ENCODE measurements at places on chromosomes 3 and 15. TPM values are rescaled to one million over a fixed set of nuclear protein-coding genes. Genes with fewer than 3 reads are reported as not detected.

- DNase-seq, result no peak
These were observed 88.1 kb upstream of the NEO1 start for GRCh38 chr15:72964135-72964534.

- DNase-seq, result no peak
These were observed 35.1 kb upstream of the MLF1 start for GRCh38 chr3:158535918-158536317.

GRCh38 chr3:19267040-19267439 is 118.7 kb downstream of the KCNH8 start:
- DNase-seq, result no peak

The SELENOK gene
- 18.5 TPM for total RNA-seq

DNA sequence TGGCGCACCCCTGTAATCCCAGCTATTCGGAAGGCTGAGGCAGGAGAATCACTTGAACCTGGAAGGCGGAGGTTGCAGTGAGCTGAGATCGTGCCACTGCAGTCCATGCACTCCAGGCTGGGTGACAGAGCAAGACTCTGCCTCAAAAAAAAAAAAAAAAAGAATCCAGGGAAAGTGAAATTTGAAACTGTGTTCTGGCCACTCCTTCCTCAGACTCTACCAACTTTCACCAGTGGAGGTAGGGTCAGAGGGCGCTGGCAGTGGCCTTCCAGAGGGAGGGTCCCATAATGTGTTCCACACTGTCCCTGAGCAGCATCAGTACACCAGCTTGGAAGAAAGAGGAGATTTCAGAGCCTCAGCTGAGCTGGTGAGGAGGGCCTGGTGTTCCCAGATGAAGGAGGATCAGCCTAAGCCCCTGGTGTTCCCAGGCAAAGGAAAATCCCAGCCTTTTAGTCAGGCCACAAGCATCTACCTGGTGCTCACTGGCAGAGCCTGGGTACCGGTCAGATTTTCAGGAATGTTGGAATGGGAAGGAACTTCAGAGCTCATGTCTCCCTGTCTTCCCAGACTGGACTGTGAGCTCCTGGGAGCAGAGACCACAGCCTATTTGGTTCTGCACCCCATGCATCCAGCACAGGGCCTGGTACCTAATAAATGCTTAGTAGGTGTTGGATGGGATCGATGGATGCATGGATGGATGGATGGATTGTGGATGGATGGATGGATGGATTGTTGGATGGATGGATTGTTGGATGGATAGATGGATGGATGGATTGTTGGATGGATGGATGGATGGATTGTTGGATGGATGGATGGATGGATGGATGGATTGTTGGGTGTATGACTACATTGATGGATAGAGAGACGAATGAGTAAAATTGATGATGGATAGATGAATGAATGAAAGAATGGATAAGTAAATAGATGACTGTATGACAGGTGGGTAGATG is 117.9 kb downstream of the CORO2B start:
- no peak for DNase-seq

DNA sequence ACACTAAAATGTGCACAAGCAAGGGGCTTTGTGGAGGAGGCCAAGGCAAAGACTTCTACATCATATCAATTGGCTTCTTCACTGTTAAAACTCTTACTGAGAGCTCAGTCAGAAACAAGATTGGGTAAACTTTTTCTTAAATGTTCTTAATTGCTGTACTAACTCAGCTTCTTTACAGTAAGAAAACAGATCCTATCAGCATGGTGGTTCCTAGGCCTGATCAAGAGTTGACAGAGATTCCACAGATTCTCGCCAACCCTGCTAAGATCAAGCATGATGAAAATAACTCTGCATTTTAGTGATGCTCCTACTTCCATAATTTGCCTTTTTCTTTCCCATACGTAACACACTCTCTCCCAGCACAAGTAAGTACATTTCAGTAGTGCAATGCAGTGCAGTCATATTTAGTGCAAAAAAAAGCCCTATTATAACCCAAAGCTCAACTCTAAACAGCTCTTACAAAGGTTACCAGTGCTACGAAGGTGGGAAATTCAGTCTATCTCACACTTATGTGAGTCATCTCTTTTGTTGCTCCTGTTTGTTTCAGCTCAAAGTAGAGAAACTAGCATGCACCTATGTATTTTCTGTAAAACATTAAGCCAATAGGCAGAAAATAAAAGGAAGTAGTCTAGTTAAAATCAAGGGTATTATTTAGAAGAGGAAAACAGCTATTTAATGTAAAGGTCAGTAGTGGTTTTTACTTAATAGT is 29.9 kb downstream of the TIGIT start:
- no peak for DNase-seq

- no peak for DNase-seq
These were observed 674 bp downstream of the SERP1 start for GRCh38 chr3:150545419-150546225.

- DNase-seq, result no peak
These were observed 5.9 kb upstream of the EDEM1 start for GRCh38 chr3:5181469-5182141.

- DNase-seq, result no peak
These were observed 179.2 kb downstream of the KCNAB1 start for GRCh38 chr3:156299569-156299968.

DNA sequence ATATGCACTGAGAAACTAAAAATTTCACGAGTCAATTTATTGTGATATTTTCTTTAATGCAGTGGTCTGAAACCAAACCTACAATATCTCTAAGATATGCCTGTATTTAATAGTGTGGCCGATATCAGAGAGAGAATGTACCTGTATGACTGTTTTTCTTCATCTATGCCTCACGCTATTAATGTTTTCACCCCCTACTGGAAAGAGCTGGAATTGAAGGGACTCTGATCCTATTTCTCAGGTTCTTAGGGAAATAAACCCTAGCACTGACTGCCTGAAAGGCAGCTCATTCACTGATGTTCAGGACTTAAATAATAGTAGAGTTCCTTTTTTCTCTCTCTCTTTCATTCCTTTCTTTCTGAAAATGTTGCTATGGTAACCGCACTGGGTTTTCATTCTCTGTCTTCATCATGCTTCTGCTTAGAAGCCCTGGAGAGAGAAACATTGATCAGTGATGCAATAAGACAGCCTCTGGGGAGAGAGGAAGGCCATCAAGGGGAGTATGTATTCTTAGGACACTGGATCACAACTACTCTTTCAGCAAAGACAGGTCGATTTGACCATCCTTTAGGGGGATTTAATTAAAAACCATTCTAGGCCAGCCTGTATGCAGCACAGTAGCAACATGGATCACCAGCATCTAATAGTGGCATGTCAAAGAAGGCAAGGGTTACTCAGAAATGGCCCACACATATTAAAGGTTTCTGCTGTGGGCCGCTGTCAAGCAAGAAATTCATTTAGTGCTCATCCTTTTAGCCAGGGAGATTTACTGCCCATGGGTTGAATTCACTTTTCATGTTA is 1135.7 kb downstream of the IGSF11 start:
- DNase-seq, result no peak

The RLBP1 gene
- not detected for total RNA-seq

DNA sequence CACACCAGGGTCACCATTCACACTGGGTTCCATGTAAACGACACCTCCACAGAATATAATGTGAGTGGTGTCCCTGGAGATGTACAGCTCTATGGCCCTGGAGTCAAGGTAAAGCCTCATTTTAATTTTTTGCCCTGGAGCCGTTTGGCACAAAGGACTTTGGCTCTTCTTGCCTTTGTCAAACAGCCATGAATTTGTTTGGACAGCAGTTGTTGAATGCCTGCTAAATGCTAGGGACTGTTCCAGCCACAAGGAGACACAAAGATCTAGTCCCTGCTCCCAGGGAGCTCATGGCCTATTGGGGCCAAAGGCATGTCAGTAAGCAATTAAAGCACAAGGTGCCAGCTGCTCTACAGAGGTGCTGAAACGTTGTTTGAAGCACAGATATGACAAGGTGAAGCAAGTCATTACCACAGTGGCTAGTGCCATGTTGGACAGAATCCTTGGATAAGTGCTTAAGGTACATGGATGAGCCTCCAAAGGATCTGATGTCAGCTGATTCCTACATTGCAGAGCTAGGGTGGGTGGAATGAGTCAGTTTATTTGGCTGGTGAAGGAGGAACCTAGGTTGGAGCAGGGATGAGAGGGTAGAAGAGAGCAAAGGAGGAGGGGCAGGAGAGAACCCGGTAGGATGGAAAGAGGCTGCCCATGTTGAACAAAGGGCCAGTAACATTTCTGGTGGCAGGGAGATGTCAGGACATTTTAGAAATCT is 171.9 kb upstream of the CTDSPL start:
- no peak for DNase-seq

The SPINK8 gene
- total RNA-seq, result not detected

GRCh38 chr3:172903642-172904320 is 153.3 kb downstream of the ECT2 start:
- no peak for DNase-seq

DNA sequence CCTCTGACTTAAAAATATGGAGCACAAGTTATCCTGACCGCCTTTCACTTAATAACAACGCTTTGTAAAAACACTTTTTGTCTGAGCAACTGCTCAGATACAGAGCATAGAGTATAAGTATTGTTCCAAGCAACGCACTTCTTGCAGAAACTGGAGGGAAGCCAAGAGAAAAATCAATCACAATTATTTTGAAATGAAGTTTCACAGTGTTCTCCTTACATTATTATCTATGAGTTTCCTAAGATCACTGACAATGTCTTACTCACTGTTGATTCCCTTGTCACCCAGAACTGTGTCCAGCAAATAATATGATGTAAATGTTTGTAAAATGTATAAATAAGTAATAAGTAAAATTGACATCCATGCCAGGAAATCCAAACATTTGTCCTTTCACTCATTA is 184.6 kb upstream of the GPR149 start:
- no peak for DNase-seq

GRCh38 chr15:52021128-52021671 is 2.2 kb downstream of the MAPK6 start:
- peak; percentile 64 for DNase-seq

Data from pulmonary artery endothelial cell (primary cell).